NCI-H69 (cell line): ENCODE measurements at places on chromosomes 13 and 19.

GRCh38 chr19:49502866-49503581 lies 6.8 kb downstream of the RPS11 start:
- peak; percentile 80 for DNase-seq

DNA sequence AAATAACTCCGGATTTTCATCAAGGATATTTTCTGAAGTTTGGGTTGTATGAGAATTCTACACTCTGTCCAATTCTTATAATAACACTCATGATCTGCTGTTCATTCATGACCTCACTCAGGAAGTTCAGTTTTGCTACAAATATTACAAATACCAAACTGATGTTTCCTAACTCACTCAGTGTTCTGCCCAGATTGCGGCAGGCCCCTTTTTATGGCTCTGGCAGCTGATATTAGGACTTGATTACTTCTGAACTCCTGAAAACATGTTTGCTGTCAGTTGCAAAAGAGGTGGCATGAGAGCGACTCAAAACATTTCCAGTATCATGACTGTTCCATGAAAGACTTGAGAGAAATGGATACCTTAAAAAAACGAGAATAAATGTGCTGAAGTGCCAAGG lies 188.0 kb downstream of the RGCC start:
- DNase-seq: no peak

DNA sequence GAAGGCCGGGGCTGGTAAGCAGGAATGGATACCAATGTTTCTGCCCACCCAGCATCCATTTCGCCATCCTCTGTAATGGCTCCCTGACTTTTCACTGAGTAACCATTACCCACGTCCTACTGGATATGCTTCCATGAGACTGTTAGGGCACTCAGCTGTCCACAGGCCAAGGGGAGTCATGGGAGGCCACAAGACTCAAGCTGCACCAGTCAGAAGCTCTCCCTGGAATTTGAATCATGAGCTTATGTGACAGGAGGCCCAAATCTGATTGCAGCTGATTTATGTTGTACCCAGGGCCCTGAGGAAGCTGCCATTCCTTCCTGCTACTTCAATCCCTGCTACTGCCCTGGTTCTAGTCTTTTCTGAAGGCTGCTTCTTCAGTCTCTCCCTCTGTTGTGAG lies 28.3 kb downstream of the DEDD2 start:
- DNase-seq: no peak

DNA sequence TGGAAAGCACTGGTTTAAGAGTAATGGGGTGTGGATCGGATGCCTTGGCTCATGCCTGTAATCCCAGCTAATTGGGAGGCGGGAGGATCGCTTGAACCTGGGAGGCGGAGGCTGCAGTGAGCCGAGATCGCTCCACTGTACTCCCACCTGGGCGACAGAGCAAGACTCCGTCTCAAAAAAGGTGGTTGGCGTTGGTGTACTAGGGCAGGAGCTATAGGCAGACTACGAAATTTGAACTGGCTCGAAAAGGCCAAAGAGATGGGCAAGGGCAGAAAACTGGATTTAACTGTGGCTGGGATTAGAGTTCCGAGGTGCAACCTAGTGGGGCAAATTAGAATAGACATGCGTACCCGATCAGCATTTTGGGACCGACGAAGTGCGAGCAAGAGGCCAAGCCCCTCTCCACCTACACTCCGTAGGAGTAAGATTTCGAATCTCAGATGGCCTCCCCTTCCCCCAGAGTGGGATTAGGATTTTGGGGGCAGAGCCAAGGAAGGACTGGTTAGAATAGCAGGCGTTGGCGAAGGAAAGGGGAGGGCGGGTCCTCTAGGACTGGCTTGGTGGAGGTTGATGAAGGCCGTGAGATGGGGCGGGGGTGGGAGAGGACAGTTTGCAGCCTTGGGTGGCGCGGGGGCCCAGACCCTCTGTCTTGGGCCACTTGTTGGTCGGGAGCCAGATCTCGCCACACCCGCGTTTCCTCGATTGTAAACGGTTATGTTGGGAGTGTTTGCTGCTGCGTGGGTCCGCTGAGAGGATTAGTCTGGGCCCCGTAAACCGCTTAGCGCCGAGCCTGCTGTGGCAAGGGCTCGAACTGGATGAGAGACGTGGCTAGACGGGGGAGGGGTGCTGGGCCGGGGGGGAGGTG lies 2.0 kb upstream of the INAFM1 start:
- DNase-seq: no peak

DNA sequence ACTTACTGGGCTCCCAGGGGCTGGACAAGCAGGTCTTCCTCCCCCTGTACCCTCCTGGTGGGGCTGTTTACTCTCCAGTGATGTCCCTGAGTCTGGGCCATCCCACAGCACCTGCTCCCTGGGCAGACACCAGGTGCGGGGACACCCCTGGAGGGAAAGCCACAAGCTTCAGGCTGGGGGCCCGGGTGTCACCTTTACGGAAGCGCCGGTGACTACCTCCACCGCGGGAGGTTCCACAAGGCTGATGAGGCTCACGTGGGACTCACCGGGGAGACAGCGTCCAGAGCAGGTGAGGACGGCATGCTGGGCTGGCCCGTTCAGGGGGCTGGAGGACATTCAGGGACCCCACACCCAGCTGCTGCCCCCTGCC lies 24.9 kb downstream of the NFILZ start:
- peak; percentile 11 for DNase-seq
